ENCODE measurements at places on chromosomes 4 and X.
A peak's percentile ranks its signal among the peaks of the same experiment; 100 is the strongest.

GRCh38 chr4:105306158-105306781 lies 159.6 kb downstream of the TET2 start:
- DNase-seq: no peak

- peak; percentile 62 for DNase-seq
Observed at GRCh38 chr4:37977471-37978247, 17.5 kb downstream of the PTTG2 start.

GRCh38 chrX:119069128-119069527 lies 3.7 kb upstream of the CT47C1 start:
- DNase-seq: no peak

- DNase-seq: no peak
Observed at GRCh38 chr4:30912098-30912714, 192.0 kb downstream of the PCDH7 start.

GRCh38 chr4:82287720-82288119 lies 86.1 kb downstream of the HNRNPD start:
- no peak for DNase-seq

- DNase-seq: no peak
Observed at GRCh38 chrX:65528705-65529340, 5.8 kb downstream of the LAS1L start.

GRCh38 chr4:89324671-89325070 lies 17.1 kb upstream of the GPRIN3 start:
- DNase-seq: no peak

- DNase-seq: no peak
Observed at GRCh38 chr4:11281720-11282119, 147.0 kb downstream of the HS3ST1 start.
